ENCODE measurements at places on chromosomes 5 and 9.

DNA sequence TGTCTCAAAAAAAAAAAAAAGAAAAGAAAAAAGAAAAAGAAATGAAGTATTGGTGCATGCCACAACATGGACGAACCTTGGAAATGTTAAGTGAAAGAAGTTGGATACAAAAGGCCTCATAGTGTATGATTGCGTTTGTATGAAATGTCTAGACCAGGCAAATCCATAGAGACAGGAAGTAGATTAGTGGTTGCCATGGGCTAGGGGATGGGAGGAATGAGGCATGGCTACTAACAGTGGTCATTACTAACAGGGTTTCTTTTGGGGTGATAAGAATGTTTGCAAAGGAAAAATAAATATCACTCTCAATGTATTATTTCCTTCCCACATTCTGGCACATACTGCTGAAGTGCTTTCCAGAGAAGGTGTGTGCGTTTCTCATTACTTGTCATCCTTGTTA is 44.1 kb downstream of the UGCG start:
- DNase-seq = no peak

- DNase-seq = no peak
Observed at GRCh38 chr5:163633926-163634460, 128.6 kb downstream of the MAT2B start.

- DNase-seq = no peak
Observed at GRCh38 chr5:72122602-72123001, 15.3 kb downstream of the MAP1B start.

DNA sequence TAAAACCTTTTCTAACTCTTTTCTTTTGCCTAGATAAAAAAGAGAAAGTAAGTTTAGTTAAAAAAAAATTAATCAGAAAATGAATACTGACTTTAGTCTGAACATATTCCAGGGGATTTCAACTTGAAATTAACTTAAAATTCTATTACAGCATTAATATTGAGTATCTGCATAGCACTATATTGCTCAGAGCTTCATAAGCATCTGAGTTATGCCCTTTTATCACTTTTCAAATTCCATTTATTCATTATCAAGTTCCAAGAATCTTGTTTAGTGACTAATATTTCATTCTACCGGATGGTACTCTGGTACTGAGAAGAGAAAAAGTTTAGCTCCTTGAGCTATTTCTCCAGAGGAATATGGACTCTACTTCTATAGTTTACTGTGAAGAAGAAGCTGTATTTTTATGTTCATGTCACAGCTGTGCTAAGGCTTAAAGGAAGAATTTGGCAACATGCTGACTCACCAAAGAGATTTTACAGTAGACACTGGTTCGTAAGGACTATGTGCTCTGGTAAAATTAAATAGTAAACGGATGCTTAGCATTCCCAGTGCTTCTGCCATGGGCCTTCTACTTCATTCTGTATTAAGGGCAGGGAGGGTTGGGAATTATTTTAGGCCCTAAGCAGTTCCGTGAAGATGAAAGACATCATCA is 285.2 kb upstream of the SEMA6A start:
- DNase-seq = no peak

GRCh38 chr9:84207491-84207951 is 133.0 kb downstream of the SLC28A3 start:
- no peak for DNase-seq

DNA sequence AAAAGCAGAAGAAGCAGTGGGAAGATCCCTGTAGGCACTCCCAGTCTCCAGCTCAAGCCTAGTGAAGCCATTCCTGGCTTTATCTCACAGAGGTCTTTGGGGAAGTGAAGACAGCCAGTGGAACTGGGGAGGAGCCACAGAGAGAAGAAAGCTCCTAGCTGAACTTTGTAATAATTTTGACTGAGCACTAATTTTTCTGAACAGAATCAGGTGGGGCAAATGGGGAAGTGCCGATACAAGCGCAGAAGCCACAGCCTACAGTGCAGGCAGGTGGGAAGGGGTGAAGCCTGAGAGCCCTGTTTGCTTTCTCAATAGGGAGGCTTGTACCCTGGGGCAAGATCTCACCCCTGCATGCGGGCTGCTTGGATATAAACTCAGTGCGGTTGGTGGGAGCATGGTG is 48.4 kb upstream of the SNAPC3 start:
- DNase-seq = peak; percentile 30

DNA sequence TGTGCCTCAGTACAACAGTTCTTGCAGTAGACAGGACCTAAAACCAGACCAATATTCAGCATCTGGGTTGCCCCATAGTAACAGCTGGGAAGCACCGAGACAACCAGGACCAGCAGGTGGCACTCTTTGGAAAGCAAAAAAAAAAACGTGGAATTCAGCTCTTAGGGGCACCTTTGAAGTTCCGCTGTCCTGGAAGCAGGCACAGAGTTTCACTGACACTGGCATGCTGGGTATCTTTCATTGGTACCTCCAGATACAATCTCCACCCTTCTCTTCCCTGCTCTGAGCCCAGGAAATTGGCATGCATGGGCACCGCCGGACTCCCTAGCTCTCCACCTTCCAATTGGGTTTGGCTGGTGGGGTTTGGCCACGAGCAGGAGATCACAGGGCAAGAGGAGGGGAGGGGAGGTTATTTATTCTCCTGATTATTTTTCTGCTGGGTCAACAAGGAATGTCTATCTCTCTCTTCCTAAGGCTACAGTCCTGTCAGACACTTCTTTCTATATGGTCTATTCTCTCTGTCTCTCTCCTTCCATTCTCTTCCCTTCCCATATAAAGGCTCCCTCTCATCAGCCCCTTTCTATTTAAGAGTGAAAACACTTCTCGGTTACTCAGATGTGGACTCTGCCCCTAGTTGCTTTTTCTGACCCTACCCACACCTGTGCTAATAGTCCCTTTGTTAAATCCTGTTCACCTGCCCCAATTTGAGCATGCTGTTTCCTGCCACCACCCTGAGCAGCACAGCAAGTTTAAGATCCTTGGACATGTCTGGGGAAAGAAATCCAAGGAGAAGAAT is 1.9 kb upstream of the IDNK start:
- DNase-seq = peak; percentile 47

DNA sequence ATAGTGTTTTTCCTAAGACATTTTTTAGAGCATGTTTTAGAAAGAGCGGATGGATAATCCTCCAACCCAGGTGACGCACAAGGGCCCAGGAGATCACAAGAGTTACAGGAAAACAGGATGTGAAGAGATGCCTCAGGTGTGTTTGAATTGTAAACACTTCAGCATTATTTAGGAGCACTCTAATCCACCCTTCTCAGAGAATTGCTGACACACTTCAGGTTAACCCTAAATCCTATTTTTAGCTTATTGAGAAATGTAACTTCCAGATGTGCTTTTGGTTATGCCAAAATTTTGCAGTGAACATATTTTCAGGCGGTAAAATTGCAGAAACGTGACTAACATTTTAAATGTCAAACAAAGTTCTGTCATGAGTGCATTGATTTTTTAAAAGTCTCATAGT is 755.4 kb upstream of the CTNND2 start:
- no peak for DNase-seq

GRCh38 chr9:134276453-134277245 is 49.6 kb upstream of the RXRA start:
- DNase-seq = peak; percentile 15

DNA sequence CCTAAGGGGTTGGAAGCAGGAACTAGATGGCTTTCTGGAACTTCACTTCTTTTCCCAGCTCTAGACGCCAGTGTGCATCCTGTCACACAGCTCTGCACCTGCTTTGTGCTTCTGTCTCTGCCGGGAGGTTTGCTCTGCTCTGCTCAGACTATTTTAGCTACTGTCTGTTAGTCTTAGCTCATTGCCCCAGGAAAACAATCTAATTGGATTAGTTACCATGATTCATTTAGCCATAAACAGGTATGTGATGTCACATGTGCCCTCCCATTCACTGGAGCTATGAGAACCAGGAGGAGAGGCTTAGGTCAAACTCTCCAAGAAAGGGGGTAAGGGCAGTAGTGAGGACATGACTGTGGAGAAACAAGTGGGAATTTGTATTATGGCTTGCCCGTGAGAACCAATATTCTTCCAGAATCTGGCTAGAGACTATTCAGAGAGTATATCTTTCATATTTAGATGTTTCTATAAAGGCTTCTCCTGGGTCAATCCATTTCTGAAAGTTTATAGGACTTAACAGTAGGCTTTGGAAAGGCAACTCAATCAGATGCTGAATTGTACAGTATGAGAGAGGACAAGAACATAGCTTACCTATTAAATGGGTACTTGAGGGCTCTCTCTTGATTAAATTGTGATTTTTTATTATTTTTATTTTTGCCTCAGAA is 22.4 kb upstream of the NREP start:
- no peak for DNase-seq

DNA sequence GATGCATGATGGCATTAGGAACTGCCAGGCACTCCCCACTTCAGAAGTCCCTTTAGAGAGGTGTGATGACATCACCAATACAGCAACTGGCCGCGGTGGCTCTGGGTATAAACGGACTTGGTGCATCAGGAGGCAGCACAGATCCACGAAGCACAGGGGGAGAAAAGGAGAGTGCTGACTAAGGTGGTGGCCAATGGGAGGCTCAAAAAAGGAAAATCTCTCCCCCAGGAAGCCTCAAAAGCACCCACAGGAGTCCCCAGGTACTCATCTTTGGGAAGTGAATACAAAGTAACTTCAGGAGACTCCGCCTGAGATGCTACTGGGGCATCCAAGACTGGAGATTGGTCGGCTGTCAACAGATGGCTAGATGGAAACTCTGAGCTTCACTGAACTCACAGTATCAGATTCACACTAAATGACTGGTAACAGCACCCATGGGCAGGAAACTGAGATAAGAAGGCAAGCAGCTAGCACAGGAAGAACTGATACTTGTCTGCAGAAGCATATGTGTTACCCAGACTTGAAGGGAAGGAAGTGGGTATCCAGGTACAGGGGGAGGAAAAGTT is 7.6 kb downstream of the TTC39B start:
- DNase-seq = peak; percentile 56

- DNase-seq = peak; percentile 64
Observed at GRCh38 chr5:66864240-66864884, 268.2 kb downstream of the MAST4 start.

GRCh38 chr5:151475388-151475787 is 28.0 kb downstream of the SLC36A1 start:
- no peak for DNase-seq

DNA sequence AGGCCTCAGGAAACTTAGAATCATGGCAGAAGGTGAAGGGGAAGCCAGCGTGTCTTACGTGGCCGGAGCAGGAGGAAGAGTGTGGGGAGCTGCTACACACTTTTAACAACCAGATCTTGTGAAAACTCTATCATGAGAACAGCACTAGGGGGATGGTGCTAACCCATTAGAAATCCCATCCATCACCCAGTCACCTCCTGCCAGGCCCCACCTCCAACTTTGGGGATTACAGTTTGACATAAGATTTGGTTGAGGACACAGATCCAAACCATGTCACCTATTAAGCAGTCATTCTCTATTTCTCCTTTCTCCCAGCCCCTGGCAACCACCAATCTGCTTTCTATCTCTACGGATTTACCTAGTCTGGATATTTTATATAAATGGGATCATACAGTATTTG is 26.9 kb downstream of the PBX3 start:
- no peak for DNase-seq

GRCh38 chr5:18999478-18999877 is 988.5 kb downstream of the CDH18 start:
- no peak for DNase-seq

DNA sequence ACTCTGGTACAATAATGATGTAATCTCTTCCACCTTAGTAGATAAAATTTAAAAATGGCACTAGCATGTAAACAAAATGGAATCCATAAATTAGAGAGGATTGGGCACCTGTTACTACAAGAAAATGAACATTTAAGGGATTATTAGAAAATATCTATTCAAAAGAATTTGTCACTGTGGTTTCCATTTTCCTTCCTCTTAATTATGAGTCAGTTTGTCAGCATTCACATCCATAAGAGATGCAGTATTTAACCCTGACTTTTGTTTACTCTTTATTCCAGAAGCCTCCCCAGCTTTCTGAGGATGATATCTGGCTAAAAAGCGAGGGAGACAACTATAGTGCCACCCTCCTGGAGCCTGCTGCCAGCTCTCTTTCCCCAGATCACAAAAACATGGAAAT is 72.1 kb downstream of the C9orf152 start:
- no peak for DNase-seq

DNA sequence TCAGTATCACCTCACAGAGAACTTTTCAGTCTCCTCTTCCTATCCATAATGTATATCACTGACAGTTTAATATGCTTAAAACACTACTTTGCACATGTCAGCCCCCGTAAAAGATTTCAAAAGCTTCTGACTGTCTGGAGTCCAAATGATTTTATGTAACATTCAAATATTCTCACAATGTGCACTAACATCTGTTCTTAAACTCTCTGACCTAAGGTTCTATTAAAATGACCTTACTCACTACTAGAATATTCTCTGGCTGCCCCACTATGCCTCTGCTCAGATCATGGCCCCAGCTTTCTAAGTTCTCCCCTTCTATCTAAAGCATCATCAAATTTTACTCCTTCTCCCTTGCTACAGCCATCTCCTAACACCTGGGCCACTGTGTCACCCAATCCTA is 52.5 kb downstream of the AP3B1 start:
- no peak for DNase-seq

- DNase-seq = peak; percentile 84
Observed at GRCh38 chr9:132372177-132373095, 17.6 kb upstream of the SETX start.

GRCh38 chr5:111345731-111346130 is 121.5 kb downstream of the CAMK4 start:
- DNase-seq = no peak

DNA sequence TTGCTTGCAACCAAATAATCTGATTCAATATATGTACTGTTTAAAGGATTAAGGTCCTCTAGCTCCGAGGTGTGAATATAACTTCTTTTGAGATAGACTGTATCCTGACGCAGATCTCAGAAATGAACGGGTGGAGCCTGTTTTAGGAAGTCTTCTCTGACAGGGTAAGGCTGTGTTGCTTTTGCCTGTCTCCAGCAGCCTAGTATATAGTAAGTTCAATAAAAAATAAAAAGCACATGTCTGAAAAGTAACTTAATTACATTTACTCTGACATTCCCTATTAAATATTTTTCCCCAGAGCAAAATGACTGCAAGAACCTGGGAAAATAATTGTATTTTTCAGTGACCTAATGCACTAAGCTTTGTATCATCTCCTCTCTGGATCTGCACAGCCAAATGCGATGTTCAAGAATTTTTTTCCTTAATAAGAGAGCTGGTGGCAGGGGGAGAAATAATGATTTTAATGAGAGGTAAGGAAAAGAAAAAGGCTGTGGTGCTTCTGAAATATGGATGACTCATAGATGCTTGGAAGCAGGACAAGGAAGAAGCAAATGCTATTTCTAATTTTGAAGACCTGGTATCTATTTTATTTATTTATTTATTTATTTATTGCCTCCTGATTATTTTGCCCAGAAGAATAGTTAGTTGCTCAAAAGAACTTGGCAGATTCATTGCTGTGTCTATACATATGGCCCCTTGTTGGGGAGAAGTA is 7.3 kb downstream of the PPP3R2 start:
- no peak for DNase-seq

- no peak for DNase-seq
Observed at GRCh38 chr5:67063791-67064190, 132.8 kb downstream of the CD180 start.

GRCh38 chr5:133569347-133569746 is 43.0 kb downstream of the FSTL4 start:
- no peak for DNase-seq
